Activated naive CD4-positive, alpha-beta T cell (primary cell): ENCODE measurements at places on chromosomes 2 and 18.

DNA sequence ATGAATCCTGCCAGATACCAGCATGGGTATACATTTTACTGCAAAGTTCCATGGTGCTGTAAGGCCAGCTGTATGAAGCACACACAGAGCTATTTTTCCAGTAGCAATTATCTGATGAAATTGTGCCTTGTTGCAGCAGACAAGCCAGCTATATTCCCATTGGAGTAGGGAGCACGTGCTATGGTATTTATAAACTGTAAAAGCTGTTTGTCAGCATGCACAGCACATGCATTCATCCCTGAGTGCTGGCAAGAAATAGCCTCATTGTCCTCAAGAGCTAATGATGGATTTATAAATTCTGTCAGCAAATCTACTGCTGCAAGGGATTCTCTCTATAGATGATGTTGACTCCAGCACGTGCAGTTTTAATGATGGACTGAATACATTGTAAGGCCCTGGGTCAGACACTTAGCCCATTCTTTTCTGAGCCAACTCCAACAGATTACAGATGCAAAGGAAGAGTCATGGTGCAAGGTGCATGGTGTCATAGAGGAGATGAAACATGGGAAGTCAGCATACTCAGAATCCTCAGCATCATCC is 61.7 kb downstream of the KCNS3 start:
- DNase-seq = no peak

DNA sequence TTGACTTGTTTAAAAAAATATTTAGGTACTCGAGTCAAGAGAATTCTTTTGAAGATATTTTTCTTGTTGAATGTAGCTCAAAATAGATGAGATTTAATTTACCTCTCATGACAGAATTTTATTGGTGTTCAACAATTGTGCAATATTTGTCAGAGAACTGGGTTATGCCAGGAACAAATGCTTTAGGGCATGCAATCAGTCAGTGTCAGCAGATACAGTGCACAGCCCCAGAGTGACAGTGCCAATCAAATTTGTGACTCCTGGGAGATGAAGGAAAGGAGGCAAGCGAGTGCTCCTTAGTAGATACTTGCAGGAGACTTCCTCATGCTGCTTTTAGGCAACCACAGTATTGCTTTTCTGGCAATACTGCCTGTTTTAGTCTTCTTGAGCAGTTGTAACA is 81.2 kb upstream of the DSEL start:
- DNase-seq = no peak

- DNase-seq = no peak
These were observed 7.3 kb upstream of the DUSP2 start for GRCh38 chr2:96152304-96153161.

GRCh38 chr2:84858123-84858522 is 22.8 kb downstream of the TRABD2A start:
- no peak for DNase-seq

DNA sequence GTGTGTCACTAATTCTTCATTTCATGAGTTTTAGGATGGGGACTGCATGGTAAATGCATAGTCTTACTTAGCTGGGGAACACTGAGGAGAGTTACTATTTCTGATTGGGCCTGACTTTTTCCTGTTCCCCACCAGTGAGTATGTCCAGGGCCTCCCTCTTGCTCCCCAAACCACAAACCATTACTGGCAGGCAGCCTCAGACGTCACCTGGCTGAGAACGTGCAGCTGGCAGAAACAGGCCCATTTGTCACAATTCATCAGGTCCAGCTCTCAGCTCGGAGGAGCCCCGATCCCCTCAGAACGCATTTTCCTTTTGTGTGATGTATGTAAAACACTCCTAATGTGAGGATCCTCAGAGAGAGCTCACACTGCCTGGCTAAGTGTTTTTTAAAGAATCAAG is 71.7 kb upstream of the SIX3 start:
- DNase-seq = no peak

DNA sequence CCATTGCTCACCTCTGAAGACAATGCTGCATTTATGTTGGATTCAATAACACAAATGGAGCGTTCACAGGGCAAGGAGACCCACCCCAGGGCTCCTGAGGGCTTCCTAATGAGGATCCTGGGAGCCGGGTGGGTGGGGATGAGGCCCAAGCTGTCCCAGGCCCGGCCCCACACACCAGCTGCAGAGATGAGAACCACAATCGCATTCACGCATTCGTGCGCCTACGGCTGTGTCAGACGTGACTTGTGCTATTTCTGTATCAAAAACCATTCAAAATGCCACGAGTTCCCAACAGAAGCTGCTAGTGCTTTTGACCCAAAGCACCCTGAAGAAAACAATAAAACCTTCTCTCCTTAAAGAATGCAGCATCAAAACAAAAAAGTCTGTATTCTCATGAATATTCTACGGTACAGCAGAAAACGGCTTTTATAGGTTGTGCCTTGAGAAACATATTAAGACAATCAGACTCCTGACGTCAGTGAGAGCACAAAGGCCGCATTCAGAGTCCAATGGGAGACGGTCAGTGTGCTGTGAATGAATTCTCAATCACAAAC is 205.4 kb downstream of the HDAC4 start:
- no peak for DNase-seq

DNA sequence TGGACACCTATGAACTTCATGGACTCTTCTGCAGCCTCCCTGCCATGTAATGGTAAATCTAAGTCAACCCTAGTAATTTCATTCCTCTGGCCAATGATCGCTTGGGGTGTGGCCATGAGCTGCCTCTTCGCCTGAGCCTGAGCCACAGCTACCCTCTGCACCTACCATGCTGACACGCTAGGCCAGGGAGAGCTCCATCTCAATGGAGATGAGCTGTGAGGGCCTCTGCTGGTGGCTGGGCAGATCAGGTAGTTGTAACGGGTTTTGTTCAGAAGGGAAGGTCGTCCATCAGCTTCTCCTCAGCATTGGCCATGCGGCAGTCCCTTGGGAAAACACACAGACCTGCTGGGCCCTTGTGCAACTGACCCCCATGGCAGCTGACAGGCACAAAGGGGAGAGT is 24.4 kb downstream of the MPHOSPH10 start:
- no peak for DNase-seq

GRCh38 chr2:71631411-71631931 is 178.1 kb downstream of the DYSF start:
- DNase-seq = no peak

GRCh38 chr2:130183512-130184373 is 1.7 kb downstream of the MZT2B start:
- DNase-seq = no peak

- no peak for DNase-seq
These were observed 146.4 kb upstream of the SPATS2L start for GRCh38 chr2:200159829-200160781.

DNA sequence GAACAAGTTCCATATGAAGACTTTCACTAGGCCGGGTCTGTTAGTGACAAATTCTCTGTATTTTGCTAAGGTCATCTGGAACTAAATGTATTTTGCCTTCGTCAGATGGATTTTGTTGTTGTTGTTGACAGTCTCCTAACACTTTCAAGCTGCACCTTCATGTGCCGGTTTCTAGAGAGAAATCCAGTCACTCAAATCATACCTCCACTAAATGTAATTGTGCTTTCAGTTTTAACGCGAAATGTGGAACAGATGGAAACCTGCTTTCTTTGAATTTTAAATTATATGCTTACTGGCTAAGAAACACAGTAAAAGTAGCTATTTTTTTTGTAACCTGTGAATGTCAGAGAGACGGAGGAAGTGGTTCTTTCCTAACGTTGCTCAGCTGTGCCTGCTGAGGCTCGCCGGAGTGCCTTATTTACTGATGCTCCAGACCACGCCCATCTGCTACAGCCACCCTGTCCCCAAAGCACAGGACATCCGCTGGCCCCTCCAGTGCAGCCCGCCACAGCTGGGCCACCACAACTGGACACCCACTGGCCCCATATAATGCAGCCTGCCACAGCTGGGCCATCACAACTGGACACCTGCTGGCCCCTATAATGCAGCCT is 134.7 kb downstream of the PXDN start:
- no peak for DNase-seq

DNA sequence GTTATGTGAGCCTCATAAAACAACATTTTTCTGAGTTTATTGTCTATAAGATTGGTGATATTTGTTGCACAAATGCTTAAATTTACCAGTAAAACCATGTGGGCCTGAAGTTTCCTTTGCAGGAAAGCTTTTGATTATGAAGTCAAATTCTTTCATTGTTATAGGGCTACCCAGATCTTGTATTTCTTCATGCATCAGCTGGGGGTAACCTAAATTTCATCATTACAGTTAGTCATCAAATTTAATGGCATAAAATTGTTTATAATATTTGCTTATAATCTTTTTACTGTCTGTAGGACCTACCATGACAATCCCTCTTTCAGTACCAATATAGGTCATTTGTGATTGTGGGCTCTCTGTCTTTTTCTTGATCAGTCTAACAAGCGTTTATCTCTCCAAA is 47.8 kb downstream of the SMAD2 start:
- DNase-seq = no peak

- DNase-seq = no peak
These were observed 150.2 kb upstream of the LHCGR start for GRCh38 chr2:48905696-48906095.

DNA sequence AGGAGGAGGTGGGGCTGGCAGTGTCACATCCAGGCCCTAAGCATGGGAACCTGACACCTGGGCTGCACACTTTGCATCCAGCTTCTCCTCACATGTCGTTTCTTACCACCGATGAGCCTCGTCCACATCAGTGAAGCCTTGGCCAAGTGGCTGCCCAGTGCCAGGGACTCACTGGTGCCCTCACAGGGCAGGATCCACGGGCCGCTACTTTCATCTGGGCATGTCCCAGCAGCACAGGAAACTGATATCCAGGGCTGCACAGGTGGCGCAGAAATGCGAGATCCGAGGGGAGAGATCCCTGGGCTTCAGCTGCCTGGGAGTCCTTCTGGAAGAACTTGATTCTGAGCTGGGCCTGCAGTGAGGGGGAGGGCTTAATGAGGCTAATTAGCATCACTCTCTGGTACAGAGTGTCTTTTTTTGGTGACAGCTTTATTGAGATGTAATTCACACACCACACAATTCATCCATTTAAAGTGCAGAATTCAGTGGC is 291.6 kb upstream of the HDAC4 start:
- no peak for DNase-seq

GRCh38 chr2:20653695-20654534 is 3.0 kb upstream of the HS1BP3 start:
- DNase-seq = no peak

GRCh38 chr2:196233805-196234475 is 62.6 kb upstream of the STK17B start:
- DNase-seq = no peak

GRCh38 chr18:34248727-34249126 is 24.0 kb upstream of the NOL4 start:
- DNase-seq = no peak

- no peak for DNase-seq
These were observed at the start of gene KIAA2012 for GRCh38 chr2:202072737-202073401. KIAA2012 (plus strand) TSS chr2:202073255; CDS start chr2:202073628, 373 bp downstream.

DNA sequence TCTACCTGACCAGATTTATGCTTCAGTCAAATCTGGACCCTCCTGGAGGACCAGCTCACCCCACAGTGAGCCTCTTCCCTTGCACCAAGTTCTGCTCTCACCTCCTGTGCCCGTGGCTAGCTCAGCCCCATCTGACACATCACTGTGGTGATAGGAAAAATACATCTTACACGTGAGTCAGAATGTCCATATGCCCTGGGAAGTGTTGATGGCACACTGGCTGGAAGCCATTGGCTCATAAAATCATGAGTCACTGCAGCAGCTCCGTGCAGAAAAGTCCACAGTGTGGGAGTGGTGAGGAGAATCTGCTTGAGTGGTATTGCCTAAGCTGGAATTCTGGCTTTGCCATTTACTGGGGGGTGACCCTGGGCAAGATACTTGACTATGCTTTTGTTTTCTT is 42.6 kb upstream of the RAPGEF4 start:
- DNase-seq = no peak

- no peak for DNase-seq
These were observed 117.5 kb downstream of the DDX1 start for GRCh38 chr2:15708865-15709820.

GRCh38 chr2:19874726-19875125 is 27.1 kb downstream of the TTC32 start:
- DNase-seq = no peak

GRCh38 chr18:74488864-74489263 is 7.3 kb upstream of the CNDP2 start:
- DNase-seq = no peak

DNA sequence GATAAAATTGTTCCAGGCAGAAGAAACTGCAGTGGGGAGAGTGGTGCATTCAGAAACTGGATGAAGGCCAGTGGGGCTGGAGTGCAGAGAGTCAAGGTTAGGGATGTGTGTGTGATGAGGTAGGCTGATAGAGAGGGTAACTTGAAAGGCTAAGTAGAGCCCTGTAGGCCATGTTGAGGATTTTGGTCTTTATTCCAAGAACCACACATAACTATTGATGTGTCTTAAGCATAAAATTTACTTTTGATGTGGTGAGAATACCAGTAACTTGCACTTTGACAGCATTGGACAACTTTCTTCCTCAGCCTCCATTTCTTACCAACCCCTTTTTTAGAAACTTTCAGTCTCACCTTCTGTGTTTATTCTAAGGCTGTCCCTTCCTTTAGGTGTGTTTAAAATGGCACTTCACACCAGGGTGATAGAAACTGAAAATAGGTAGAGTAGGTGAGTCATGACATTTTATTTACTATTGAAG is 22.6 kb downstream of the MTX2 start:
- DNase-seq = no peak

GRCh38 chr2:41722668-41723369 is 325.0 kb upstream of the PKDCC start:
- DNase-seq = no peak

DNA sequence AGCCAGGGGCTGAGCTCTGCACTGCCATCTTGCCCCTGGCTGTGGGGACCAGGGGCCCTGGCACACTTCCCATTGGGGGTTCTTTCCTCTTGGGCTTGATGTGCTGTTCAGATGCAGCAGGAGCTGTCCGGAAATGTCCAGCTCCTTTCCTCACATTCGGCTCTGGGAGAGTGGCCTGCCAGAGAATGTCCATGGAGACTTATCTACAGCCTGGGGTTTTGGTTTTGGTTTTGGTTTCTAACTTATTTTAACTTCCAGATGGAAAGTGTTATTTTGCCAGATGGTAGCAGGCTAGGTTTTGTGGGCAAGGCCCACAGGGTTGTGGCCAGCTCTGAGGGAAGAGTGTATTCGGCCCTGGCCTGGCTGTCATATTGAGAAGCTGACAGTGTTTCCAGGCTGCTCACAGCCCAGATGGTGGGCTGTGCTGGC is 177.3 kb downstream of the ANKRD30B start:
- no peak for DNase-seq

DNA sequence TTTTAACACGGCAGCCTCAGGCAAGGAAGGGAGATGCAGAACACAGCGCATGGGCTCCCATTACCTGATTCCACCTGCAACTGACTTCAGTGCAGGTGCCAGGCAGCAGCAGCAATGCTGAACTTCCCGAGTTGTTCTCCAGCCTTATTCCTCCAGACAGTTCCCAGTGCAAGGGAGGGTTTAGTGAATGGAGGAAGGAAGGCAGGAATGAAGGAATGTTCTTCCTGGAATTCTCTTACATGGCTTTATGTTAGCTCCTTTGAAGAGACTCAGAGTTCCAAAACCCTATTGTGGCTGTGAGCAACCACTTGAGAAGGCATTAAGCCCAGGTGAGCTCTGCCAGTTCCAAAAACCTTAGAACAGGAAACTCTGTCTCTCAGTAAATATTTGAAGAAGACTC is 45.5 kb downstream of the SERPINB7 start:
- DNase-seq = no peak

GRCh38 chr2:235773188-235773928 is 279.5 kb downstream of the AGAP1 start:
- no peak for DNase-seq
